NCI-H510A treated with DMSO at 0.1 percent for 48 hours (cell line): ENCODE measurements at places on chromosomes 2 and 18.

DNA sequence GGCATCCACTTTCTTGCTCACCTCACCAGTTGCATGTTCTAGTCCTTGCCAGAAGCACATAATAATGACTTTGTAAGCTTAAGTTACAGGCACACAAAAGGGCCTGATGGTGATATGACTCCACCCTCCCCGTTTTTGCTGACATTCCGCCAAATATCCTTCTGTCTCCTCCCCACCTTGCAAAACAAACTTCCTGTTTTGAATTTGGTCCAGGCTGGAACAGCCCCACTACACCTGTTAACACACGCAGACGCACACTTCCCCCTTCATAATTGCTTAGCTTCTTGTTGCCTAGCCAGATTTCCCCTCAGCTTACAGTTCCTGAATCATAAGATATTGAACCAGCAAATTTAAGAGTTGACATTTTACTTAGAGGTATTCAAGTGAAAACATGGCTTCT is at the start of gene MGAT5:
Gene MGAT5, plus strand, starts transcription at position 269 of the 400 bp plus-strand sequence. CDS start 332 bp downstream, outside the sequence.
- peak; percentile 61 for DNase-seq

DNA sequence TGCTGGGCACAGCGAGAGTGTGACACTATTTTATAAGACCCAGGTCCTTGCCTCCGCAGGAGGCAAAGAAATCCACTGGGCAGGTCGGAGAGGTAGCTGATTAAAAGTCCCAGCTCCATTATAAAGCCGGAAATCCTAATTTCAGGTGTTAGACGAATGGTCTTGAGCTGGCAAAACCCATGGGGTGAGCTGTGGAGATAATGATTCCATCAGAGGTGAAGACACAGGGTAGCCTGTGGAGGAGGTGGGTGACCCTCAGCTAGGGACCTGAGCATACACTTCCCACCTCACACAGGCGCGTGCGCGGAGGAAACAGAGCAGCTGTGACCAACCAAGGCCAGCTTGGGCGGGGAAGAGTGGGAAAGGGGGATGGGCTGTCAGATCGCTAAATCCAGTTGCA is 201.7 kb upstream of the CXCR4 start:
- DNase-seq, result no peak

GRCh38 chr2:27282892-27283291 is 663 bp downstream of the TRIM54 start:
- no peak for DNase-seq

- DNase-seq, result no peak
Observed at GRCh38 chr2:205367331-205367935, 314.9 kb upstream of the NRP2 start.

DNA sequence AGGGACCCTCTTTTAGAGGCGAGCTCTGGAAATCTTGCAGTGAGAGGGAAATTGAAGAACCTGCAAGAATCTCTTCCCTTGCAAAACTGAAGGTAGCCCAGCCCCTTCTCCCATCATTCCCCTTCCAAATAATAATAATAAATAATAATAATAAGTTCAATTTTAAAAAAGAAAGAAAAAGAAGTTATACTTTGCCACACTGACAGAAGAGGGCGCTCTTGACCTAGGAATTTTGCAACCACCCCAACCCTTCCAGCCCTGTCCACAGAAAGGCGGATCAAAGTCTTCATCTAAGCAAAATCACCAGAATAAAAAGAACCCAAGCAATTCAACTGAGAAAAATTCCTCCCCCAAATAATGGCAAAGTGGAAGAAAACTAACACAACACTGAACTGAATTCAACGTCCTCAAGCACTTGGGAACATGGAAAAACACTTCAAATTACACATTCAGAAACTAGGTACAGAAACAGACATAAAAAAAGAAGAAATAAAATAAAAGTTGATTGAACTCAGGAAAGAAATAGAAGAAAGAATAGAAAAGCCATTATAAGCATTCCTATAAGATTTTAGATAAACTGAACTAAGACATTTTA is 98.9 kb upstream of the GLS start:
- DNase-seq, result peak; percentile 59
